ENCODE measurements at places on chromosomes 12 and 14.

DNA sequence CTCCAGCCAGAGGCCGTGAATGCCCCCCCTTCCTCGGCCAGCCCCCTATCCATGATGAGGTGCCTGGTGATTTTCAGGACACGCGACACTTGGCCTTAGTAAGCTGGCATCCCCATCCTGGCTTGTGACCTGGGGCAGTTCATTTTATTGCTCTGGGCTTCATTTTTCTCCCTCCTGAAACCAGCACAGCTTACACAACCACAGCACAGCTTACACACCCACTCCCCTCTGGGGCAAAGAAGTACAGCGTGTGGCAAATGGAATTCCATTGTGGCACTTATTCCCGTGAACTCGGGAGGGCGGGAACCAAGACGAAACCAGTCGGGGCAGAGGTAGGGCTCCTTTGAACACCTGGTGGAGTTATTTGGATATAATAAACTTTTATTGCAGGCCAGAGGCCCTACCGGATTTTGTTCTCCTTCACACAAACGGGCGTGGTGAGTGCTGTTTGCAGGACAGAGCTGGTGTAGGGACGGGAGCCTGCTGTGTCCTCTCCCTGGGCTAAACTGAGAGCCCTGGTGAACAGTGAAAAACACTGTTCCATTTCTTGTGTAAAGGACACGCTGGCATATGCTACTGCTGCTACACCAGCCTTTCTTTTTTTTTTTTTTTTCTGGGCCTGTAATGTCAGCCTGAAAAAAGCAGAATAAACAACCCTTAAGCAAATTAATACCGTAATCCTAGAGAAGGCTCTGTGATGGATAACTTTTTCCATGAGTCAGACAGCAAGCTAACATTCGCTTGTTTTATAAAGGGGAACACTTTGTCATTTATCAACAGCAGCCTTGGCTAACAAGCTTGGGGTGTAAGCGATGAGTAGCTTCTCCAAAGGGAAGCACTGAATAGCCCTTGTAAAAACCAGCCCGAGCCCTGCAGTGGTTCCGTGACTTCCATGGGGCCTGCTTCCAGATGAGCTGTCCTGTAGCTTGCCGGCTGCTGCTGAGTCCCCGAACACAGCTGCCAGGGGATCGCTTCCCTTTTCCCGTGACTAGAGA is 29.3 kb downstream of the CD9 start:
- DNase-seq = peak; percentile 74

DNA sequence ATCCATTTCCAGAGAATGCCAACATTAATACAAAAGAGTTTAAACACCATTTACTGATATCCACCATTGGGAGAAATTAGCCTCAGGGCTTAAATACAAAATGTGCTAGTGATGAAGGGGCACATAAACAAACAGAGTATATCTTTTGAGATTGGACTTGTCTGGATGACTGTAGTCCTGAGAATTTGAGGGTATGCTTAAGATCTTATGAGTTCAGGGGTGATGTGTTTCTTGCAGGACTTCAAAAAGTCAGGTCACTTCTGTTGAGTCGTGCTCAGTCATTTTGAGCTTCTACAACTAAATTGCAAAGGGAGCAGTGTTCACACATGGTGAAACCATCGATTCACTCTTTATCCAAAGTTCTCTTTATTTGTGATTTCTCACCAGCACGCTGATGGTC is 425.7 kb downstream of the ATP23 start:
- no peak for DNase-seq

GRCh38 chr12:108043286-108043685 is 85.8 kb upstream of the WSCD2 start:
- DNase-seq = no peak

- no peak for DNase-seq
Observed at GRCh38 chr14:43161477-43161876, 1345.6 kb downstream of the FSCB start.

- no peak for DNase-seq
Observed at GRCh38 chr14:45785240-45785639, 532.2 kb upstream of the MIS18BP1 start.

DNA sequence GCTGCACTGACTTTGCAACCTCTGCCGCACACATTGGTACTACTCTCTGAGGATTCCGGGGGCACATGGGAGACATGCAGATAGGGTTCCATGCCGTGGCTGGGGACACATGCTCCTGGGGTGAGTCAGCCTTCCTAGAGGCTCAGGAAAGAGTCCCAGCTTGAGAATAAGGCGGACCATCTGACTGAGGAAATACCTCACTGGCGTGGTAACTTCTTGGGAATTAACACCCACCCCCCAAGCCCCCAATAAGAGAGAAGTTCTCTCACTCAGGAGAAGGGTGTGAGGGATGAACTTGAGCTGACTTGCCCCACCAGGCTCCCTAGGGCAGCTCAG is 23.2 kb downstream of the PLXNC1 start:
- DNase-seq = no peak

DNA sequence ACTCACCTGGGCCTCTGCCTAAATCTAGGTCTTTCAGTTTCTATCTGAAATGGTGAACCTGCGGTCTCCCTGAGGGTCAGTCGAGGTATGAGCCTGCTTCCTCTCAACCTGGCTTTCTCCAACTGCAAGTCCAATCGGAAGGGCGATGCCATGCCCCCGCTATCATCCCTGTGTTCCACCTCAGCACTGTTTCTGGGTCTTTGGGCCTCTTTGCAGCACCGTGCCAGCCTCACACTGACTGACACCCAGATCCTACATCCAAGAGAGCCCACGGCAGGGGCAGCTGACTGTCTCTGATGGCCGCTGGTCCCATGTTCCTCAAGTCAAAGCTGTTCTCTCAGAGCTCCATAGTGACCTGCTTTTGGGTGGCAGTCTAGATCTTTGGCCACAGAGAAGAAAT is 120.7 kb downstream of the PAPOLA start:
- no peak for DNase-seq

GRCh38 chr14:31567655-31568054 is 6.5 kb downstream of the NUBPL start:
- no peak for DNase-seq

DNA sequence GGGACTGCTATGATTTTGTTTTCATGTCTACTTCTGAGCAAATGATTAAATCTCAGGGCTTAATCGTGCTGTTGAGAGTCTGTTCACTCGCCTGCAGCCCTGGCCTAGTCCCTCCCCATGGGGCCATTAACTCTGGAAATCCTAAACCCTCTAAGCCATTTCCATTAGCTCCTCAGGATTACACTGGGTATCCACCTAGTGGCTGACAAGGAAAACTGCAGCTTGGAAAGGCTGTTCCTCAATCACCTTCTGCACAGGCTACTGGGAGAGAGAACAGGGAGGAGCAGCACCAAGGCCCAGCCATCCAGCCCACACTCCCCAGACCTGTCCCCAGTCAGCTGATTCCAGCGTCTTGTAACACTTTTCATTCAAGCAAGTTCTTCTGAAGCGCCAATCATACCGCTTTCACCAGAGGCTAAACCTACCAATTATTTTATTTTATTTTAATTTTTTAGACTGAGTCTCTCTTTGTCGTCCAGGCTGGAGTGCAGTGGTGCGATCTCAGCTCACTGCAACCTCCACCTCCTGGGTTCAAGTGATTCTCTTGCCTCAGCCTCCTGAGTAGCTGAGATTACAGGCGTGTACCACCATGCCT is 48.7 kb downstream of the NEUROD4 start:
- DNase-seq = peak; percentile 20

DNA sequence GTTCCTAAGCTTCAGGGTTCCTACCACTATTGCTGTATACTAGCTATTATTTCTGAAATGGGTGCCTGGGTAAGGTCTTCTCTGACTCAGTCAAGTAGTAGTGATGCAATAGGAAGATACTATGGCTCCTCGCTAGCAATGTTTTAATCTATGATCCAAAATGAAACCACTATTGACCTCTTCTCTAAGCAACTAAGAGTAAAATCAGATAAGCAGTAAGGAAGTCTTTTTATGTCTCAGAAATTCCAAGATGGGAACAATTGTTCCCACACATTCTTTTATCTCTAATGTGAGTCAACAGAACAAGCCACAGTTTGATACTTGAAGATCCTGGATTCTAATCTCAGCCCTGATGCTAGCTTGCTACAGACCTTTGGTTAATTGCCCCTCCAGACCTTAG is 45.1 kb downstream of the AREL1 start:
- no peak for DNase-seq

- DNase-seq = no peak
Observed at GRCh38 chr14:99055019-99055418, 217.0 kb downstream of the BCL11B start.

GRCh38 chr12:72829838-72830237 is 557.7 kb downstream of the TRHDE start:
- no peak for DNase-seq

DNA sequence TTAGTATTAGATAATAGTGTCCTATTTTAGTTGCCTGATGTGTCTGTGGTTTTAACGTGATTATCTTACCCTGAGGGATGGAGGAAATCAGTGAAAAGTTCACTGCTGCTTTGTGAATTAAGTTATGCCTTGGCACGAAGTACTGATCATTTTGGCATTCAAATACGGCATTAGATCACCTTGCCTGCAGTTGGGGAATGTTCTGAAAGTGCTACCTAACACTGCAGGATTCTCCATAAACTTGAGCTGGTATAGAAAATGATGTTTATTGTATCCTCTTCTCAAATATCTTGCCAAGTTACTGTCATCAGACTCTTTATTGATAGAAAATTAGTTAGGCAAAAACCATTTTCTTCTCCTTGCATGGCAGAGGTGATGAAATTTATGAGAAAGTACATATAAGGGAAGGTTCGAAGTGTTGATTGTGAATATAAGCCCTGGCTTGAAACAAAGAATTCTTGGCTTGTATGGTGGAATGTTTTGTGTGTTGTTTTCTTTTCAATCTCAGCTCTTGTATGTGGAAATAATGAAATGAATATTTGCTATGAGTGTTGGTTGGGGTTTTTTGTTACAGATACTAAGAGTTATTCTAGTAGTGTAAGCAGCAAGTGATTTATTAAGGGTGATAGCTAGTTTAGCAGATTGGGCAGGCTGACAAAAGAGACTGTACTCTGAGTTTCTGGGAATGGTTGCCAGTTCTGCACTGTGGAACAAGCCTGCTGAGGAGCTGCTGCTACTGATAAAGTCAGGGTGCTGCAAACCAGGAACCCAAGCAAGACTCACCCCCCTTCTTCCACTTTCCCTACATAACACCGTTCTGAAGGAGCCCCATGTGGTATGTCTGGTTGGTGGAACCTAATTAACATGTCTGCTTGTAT is 448.3 kb downstream of the PCNX1 start:
- DNase-seq = no peak

GRCh38 chr12:53355121-53355520 is 19.0 kb upstream of the SP7 start:
- no peak for DNase-seq

GRCh38 chr12:47616440-47616839 is 89.4 kb downstream of the RPAP3 start:
- DNase-seq = no peak

- DNase-seq = no peak
Observed at GRCh38 chr12:119699199-119699760, 31.3 kb downstream of the PRKAB1 start.

DNA sequence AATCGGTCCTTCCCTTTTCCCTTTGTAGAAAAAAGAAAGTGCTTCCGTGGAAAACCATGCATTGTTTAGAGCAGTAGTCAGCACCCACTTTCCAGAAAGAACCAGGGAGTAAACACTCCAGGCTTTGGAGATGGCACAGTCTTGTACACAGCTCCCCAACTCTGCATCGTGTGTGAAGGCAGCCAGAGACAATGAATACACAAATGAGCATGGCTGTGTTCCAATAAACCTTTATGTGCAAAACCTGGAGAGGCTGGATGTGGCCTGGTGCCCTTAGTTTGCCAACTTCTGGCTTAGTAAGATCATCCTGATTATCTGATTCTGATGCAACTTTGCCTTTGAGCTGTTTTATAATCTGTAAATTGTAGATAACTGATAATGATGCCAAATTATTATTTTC is 463.4 kb upstream of the TMEM132C start:
- no peak for DNase-seq

DNA sequence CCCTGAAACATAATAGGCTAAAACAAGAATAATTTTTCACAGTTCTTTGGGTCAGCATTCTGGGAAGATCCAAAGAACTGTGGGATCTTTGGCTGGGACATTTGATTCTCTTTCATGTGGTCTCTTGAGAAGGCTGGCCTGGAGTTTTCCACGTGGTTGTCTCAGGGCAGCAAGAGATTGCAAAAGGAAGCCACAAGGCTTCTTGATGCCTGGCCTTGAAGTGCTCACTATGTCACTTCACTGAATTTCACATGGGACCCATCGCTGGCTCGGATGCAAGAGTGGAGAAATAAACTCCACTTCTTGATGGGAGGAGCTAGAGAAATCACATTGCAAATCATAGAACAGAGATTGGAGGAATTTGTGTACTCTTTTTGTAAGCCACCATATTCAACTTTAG is 343.4 kb downstream of the MED13L start:
- DNase-seq = no peak

- no peak for DNase-seq
Observed at GRCh38 chr14:103871596-103872480, 24.5 kb upstream of the PPP1R13B start.

DNA sequence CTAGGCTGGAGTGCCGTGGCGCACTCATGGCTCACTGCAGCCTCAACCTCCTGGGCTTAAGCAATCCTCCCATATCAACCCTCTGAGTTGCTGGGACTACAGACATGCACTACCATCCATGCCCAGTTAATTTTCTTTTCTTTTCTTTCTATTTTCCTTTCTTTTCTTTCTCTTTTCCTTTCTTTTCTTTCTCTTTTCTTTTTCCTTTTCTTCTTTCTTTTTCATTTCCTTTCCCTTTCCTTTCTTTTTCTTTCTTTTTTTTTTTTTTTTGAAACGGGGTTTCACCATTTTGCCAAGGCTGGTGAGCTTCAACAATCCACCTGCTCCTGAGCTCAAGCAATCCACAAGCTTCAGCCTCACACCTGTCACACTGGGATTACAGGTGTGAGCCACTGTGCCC is 60.1 kb upstream of the ACSS3 start:
- no peak for DNase-seq

GRCh38 chr12:69161829-69162228 is 77.5 kb upstream of the CPSF6 start:
- no peak for DNase-seq

DNA sequence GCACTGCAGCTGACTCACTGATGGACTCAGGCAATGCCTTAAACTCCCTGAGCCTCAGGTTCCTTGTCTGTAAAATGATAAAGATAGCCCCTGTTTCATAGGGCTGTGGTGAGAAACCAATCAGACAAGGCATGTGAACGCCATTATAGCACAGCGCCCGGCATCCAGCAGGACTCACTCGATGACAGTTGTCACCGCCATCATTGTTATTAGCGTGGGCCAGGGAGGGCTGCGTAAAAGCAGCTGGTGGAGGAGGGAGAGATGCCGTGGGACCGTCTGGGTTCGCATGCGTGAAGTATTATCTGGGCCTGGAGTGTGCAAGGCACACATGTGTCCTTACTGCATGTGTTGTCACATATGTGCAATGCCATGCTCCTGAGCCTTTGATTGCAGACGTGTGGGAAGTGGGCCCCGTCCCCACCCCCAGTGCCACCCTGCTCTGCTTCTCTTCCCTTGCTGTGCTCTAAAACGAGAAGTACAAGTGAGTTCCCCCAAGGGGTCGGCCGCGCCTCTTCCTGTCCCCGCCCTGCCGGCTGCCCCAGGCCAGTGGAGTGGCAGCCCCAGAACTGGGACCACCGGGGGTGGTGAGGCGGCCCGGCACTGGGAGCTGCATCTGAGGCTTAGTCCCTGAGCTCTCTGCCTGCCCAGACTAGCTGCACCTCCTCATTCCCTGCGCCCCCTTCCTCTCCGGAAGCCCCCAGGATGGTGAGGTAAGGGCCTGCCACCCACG is at the start of gene PTPN6:
PTPN6 (plus strand) TSS at position 546 of the 730 bp plus-strand sequence; CDS start at position 703, 157 bp downstream.
- no peak for DNase-seq
